ENCODE measurements at places on chromosomes 16 and 17.
A peak's percentile ranks its signal among the peaks of the same experiment; 100 is the strongest.

DNA sequence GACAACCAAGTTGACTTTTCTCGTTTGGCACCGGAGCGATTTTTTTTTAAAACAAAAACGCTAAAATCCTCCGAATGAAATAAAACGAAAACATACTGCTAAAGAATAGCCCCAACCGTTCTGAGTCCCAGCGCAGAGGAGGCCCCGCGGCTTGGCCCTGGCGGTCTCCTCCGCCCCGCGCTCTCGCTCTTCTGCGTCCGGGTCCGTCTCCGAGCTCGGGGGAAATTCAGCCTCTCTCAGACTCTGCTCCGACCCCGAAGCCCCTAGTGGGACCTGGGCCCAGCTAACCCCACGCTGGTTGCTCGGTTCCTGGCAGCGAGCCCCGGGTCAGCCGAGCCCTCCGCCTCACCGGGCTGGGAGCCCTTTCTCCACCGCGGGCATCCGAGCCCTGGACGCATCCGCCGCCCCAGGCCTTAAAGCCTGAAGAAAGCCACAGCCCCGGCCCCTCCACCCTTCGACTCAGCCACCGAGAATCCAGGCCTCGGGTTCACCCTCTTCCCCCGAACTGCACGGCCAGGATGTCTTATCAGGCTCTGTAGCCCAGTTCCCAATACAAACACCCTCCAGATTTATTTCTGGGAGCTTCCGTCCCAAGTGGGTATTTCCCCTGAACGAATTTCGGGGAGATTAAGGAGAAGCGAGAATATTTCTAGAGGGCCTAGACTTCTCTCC lies 1.2 kb downstream of the TBX2 start:
- no peak for DNase-seq

GRCh38 chr17:78247304-78247703 lies 15.9 kb downstream of the TMEM235 start:
- no peak for DNase-seq

DNA sequence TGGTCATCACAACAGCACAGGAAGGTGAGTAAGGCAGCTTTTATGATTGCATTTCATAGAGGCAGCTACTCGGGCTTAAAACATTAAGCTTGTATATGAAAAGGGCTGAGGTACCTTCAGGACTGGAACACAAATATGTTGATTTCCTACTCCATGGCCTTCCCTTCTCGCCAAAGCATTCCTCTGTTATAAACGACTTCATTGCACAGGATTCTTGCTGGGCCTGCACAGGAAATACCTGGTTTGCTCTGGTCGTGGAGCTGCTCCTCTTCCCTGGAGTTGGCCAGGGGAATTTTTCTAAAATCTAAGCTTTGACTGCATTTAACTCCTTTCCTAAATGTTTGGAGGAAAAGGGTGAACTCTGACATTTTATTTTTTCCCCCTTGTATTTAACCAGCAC lies 49.0 kb downstream of the CHD9 start:
- DNase-seq, result no peak

- no peak for DNase-seq
Observed at GRCh38 chr16:87930456-87930855, 5.9 kb downstream of the CA5A start.

GRCh38 chr17:45104907-45105624 lies 27.2 kb downstream of the PLCD3 start:
- no peak for DNase-seq

DNA sequence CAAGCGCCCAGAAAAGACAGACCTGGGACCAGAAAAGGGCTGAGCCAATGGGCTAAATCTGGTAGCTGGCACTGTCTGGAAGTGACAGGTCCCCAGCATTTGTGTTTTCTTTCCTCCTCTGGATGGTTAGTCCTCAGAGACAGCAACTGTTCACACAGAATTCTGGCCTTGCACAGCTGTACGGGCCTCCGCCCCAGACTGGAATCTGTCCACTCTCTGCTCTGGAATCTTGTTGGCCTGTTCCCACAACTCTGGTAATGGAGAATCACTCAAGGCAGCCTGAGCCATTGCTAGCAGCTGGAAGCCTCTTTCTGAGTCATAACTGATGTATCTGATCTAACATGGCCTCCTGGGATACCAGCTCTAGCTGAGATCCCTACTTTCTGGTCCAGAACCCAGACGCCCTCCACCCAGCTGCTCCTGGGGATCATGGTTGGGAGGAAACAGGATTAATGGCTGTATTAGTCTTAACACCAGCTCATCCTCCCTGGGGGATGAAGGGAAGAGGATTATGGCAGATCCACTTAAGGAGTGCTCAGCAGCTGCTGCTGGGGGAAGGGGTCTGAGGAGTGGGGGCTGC lies 9.1 kb downstream of the ZNF668 start:
- DNase-seq, result no peak

- no peak for DNase-seq
Observed at GRCh38 chr17:35801583-35802224, 6.3 kb upstream of the MMP28 start.

DNA sequence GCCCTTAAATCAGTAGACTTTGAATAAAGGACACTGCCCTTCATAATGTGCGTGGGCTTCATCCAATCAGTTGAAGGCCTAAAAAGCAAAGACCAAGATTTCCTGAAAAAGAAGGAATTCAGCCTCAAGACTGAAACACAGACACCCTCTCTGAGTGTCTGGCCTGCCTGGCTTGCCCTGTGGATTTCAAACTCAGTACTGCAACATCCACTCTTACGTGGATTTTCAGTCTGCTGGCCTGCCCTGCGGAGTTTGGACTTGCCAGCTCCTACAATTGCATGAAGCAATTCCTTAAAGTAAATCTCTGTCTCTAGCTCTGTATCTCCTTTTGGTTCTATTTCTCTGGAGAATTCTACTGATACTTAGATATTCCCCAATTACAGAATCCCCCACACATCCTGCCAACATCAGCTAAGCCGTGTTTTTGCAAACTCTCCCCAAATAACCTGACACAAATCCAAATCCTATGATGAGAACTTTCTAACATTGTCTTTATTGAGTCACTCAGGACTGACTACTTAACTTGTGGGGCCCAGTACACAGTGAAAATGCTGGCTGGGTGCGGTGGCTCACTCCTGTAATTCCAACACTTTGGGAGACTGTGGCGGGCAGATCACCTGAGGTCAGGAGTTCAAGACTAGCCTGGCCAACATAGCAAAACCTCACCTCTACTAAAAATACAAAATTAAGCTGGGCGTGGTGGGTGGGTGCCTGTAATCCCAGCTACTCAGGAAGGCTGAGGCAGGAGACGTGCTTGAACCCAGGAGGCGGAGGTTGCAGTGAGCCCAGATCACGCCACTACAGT lies 7.2 kb upstream of the TNFRSF17 start:
- DNase-seq, result no peak

GRCh38 chr16:2231016-2231931 lies 5.0 kb upstream of the DNASE1L2 start:
- DNase-seq, result no peak

GRCh38 chr16:67164599-67165061 lies at the start of gene HSF4:
TSS of gene HSF4 (plus strand) at chr16:67164745. CDS start at chr16:67164812, 67 bp downstream.
- DNase-seq, result no peak

DNA sequence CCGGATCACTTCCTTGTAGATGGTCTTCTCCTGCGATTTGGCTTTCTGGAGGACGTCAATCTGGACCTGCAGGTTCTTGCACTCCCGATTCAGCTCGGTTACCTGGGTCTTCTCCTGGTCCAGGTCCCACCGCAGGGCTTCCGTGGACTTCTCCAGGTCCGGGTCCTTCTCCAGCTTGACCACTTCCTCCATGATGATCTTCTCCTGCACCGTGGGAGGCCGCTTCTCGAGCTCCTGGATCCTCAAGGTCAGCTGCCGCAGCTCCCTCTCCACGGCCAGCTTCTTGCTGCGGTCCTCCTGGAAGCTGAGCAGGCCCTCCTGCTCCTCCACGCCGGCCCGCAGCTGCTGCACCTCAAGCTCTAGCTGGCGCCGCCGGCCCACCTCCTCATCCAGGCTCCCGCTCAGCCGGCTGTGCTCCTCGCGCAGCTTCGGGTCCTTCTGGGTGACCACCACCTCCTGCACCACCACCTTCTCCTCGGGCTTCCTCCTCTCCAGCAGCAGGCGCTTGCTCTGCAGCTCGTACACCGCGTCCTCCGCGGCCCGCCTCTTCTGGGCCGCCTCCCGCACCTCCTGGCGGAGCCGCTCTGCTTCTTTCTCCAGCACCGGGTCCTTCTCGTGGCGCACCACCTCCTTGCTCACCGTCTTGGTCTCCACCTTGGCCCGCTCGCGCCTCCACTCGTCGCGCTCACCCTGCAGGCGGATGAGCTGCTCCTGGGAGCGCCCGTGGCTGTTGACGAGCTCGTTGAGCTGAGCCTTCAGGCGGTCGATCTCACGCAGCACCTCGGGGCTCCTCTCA lies 8.2 kb downstream of the CDK3 start:
- DNase-seq, result peak; percentile 34

DNA sequence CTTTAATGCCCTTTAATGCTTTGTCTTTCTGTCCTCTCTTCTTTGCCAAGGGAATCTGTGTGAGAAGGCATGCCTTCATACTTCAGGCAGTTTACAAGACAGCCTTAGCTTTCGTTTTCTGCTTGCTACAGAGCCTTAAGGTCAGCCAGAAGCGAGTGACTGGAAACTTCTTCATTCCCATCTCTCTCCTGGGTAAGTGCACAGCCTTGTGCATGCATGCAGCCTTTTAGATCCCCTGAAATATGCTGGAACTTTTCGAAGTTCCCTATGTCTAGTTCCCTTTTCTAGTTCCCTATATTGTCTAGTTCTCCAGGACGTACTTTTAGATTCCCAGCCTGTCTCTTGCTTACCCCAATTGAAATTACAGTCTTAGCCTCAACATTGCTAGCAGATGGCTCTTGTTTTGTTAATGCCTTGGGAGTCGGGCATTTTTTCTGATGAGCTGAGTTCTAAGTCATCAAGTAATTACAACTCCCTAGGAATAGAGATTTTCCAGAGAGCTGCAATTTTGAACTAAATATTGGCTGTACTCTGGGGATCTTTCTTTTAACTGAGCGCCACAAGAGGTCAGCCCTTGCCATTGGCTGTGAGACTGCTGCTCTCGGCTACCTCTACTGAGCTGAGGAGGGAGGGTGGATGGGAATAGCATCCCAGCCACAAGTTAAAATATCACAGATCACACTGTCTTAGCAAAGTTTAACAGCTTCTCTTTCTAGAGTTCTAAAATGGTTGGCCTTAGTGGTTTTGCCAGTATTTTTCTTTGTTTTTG lies 22.7 kb upstream of the PPM1D start:
- peak; percentile 45 for DNase-seq

DNA sequence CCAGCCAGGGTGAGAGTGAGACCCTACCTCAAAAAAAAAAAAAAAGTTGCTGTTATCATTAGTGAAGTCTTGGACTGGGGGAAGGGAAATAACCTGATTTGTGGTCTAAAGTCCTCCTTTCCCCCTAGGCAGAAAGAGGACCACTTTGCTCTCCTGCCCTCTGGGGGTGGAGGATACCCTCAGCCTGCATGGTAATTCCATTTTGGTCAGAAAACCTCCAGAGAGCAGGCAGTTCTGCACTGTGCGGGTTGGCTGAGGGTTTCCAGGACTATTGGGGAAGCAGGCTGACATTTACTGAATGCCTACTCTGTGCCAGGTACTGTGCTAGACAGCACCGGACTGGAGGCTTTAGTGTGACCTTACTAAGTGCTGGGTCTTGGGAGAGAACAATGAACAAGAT lies 2.6 kb downstream of the ADAP2 start:
- no peak for DNase-seq

DNA sequence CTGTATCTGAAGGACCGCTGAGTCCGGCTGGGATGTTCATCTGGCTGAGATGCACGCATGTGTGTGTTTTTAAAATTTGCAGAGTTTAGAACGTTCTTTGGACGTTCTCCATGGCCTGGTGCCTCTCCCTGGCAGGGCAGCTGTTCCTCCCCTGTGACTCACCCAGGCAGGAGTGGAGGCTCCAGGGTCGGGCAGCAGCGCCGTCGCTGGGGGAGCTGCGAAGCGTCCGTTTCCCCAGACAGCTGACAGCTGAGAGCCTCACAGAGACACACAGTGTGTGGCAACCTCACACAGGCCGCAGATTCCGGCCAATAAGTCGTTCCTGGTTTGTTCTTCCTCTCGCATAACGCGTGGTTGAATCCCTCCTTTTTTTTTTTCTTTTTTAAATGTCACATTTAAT lies 80.6 kb downstream of the OR1D5 start:
- DNase-seq, result no peak

DNA sequence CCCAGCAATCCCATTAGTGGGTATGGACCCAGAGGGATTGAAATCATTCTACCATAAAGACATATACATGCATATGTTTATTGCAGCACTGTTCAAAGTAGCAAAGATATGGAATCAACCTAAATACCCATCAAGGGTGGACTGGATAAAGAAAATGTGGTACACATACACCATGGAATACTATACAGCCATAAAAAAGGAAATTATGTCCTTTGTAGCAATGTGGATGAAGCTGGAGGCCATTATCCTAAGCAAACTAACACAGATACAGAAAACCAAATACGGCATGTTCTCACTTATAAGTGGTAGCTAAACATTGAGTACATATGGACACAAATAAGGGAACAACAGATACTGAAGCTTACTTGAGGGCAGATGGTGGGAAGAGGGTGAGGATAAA lies 2.4 kb downstream of the KRTAP2-3 start:
- no peak for DNase-seq

GRCh38 chr16:26111900-26112299 lies 420.1 kb downstream of the HS3ST4 start:
- no peak for DNase-seq
